ENCODE measurements at places on chromosomes 11 and 22. TPM values are rescaled to one million over a fixed set of nuclear protein-coding genes. Genes with fewer than 3 reads are reported as not detected.

DNA sequence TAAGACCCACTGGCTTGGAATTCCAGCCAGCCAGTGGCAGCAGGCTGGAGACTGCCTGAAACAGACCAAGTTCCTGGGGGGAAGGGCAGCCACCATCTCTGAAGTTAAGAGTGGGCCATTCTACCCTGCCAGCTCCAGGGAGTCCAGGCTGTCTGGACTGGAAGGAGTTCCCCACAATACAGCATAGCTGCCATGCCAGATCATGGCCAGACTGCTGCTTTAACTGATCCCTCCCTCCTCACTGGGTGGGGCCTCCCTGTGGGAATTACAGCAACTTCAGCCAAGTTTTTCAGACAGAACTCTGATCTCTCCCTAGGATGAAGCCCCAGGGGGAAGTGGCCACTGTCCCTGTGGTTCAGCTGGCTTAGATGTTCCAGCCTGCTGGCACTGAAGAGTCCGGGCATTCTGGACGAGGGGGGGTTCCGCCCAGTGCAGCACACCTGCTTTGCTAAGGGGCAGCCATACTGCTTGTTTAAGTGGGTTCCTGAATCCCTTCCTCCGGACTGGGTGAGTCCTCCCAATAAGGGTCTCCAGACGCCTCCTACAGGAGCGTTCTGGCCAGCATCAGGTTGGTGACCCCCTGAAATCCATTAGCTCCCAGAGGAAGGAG, 455.4 kb downstream of the DLG2 start:
- no peak for DNase-seq

DNA sequence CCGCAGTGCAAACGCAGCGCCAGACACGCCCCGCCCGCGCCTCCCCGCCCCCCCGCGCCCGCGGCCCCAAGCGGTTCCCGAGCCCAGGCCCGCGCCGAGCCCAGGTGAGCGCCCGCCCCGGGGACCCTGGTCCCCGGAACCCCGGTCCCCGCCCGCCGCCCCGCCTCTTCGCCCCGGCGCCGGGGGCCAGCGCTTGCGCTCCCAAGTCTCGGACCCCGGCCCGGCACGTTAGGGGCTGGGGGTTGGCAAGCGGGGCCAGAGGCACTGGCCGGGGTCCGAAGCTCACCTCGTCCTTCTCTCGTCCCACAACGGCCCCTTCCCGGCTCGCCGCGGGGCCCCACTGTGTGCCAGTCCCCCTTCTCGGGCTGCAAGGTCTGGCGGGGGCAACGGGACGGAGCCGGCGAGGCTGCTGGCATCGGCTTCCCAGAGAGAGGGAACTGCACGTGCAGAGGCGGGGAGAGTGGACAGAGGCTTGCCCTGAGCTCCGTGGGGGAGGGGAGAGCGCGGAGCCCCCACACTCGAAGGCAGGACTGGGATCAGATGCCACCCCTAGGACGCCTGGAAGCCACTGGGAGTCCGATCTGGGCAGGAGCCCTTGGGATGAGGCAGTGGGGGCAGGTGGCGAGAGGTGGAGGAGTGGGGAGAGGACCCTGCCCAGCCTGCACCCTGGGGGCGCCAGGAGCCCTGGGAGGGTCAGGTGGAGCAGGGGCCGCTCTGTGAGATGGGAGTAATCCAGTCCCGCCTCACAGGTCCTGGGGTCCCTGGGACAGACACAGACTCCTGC, 1.8 kb upstream of the AIFM3 start:
- DNase-seq, result peak; percentile 55

DNA sequence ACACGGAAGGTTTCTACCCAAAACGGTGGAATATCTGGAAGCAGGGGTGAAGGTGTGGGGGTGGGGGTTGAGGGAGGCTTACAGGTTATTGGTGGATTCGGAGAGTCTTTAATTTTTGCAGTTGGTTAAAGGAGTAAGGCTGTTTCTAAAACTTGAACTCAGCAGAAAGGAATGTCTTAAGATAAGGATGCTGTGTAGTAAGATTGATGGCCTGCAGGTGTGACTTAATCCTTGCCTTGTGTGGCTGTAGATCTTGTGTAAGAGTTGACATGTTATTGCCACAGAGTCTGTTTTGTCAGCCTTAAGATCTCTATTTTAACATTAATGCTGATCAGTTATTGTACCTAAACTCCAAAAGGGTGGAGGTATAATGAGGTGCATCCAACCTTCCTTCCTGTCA, 16.4 kb upstream of the OR6M1 start:
- no peak for DNase-seq

DNA sequence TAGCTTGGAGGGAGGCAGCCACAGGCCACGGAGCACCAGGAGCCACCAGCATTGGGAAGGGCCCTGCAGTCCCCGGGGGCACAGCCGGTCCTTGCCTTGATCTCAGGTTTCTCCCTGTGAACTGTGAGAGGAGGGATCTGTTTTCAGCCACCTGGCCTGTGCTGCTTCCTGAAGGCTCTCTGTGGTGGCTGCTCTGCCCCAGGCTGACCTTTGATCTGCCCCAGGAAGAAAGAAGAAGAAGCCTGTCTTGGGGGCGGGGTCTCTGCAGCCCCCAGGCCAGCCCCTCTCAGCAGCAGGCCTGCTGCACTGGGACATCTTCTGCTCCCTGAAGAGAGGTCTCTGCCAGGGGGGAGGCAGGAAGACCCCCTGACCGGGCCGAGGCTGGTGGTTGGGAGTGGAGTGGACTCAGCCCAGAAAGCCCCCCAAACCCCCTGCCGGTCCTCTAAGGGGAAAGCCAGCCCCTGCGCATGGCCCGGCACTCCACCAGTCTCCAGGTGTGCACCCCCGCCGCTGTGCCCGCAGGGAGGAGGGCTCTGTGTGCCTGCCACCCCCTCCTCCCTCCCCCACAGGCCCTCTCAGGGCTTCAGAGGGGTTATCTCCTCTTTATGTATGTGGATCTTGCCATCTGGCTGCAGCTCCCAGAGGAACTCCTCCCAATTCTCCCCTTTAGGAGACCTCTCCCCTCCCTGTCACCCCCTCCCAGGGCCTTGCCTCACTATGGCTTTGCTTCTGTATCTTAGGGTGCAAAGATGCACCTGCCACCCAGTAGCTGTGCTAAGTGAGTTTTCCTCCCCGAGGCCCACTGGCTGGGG, 675.3 kb downstream of the BRD1 start:
- DNase-seq, result no peak

DNA sequence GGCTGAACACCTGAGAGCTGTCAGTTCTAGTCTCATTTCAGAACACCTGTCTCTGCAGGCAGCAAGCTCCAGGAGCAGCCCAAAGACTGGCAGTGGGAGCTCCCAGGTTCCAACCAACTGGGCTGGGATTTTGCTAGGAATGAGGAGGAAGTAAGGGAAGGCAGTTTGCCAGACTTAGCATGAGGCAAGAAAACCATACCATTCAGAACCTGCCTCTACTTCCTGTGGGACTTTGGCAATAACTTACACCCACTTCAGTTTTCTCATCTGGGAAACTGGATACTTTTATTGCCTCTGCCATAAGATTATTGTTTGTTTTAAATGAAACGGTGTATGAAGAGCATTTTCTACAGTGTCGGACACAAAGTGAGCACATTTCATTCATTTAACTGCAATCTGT, 363.7 kb upstream of the ISX start:
- DNase-seq, result peak; percentile 39

The C11orf91 gene
- not detected for total RNA-seq

Measured in colonic mucosa (tissue), 4 donors.